ENCODE measurements at places on chromosomes 7 and 10. TPM values are rescaled to one million over a fixed set of nuclear protein-coding genes. Genes with fewer than 3 reads are reported as not detected.

The VSTM2A gene
- not detected for total RNA-seq

The EIF5AL1 gene
- total RNA-seq: 0.43 TPM

The HOXA3 gene
- total RNA-seq: 33.2 TPM

The SPDYE5 gene
- total RNA-seq: not detected

The SKIDA1 gene
- 0.52 TPM for total RNA-seq

DNA sequence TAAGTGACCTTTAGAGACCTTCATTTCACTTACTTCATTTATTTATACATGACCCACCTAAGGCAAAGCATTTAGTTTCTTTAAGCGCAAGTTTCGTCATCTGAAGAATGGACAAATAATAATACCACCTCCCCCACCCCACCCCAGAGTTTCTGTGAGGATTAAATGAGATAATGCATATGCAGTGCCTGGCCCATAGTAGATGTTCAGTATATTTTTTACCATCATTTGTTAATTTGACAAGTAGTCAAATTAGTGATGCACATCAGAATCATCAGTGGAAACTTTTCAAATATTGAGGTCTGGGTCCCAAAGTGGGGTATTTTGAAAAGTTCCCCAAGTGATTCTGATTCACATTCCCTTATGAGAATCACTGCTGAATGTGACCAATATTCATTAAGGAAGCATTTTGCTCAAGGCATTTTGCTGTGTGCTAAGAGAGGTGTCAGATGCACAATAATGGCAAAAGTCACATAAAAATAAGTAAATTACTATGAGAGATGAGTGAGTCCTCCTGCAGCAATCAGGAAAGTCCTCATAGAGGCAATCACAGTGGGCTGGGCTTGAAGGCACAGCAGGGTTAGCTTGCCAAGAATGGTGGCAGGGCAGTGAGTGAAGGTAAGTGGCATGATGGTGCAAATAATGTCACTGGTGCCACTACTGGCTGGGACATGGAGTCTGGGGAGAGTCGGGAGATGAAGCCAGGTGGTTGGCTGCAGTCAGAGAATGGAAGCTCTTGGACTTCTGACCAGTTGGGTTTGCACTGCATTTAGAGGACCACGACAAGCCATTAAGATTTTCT is 244.1 kb downstream of the PTEN start:
- no peak for DNase-seq

GRCh38 chr7:37394158-37394557 is 54.5 kb downstream of the ELMO1 start:
- no peak for DNase-seq

GRCh38 chr7:95772771-95773581 is 622 bp downstream of the DYNC1I1 start:
- DNase-seq: no peak

- no peak for DNase-seq
Observed at GRCh38 chr10:126734967-126735366, 64.5 kb upstream of the C10orf90 start.

- DNase-seq: no peak
Observed at GRCh38 chr7:3302681-3303320, 1.7 kb downstream of the SDK1 start.

- peak; percentile 56 for DNase-seq
Observed at GRCh38 chr10:69222157-69223027, 2.3 kb downstream of the HKDC1 start.

GRCh38 chr7:92691578-92691977 is 101.4 kb upstream of the FAM133B start:
- DNase-seq: no peak

GRCh38 chr10:26779176-26779860 is 81.4 kb downstream of the ABI1 start:
- no peak for DNase-seq

- DNase-seq: no peak
Observed at GRCh38 chr10:35561715-35562114, 43.4 kb upstream of the GJD4 start.

DNA sequence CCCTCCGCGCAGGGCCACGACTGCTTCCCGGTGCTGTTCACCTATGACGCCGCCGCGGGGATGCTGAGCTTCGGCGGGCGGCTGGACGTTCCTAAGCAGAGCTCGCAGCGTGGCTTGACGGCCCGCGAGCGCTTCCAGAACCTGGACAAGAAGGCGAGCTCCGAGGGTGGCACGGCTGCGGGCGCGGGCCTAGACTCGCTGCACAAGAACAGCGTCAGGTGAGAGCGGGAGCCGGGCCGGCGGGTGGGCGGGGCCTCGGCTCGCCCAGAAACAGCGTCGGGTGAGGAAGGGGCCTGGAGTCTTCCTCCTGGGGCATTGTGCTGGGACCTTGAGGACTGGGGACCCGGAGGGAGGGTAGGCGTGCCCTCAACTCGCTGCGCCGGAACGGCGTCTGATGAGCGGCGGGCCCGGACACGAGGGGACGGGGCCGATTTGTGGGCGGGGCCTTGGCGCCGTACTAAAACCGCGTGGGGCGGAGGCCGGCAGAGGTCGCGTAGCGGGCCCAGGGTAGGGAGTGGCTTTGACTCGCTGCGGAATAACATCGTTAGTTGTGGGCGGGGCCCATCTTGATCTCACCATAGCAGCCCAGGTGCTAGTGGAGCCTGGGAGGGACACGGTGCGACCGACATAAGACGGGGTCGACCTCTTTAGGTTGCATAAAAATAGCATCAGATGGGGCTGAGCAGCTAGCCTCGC is 15.6 kb downstream of the PDAP1 start:
- no peak for DNase-seq

GRCh38 chr7:24732646-24733413 is 24.4 kb downstream of the GSDME start:
- peak; percentile 52 for DNase-seq

DNA sequence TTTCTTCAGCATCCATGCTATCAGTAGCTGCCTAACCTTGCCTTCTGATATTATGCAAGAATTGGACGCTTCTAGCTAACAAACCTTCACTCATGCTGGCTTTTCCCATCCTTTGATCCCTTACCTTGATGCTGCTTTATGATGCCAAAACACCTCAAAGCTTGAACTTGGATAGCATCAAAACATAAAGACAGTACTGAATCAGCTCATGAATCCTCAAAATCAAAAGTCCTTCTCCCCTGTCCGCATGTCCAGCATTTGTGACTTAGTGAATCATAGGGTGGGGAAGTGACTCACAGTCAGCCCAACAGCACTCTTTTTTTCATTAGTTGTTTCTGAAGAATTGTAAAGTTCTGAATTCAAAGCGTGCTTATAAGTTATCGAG is 89.5 kb upstream of the PIK3CG start:
- DNase-seq: peak; percentile 66

GRCh38 chr10:88920986-88921593 is 31.5 kb downstream of the ACTA2 start:
- no peak for DNase-seq

DNA sequence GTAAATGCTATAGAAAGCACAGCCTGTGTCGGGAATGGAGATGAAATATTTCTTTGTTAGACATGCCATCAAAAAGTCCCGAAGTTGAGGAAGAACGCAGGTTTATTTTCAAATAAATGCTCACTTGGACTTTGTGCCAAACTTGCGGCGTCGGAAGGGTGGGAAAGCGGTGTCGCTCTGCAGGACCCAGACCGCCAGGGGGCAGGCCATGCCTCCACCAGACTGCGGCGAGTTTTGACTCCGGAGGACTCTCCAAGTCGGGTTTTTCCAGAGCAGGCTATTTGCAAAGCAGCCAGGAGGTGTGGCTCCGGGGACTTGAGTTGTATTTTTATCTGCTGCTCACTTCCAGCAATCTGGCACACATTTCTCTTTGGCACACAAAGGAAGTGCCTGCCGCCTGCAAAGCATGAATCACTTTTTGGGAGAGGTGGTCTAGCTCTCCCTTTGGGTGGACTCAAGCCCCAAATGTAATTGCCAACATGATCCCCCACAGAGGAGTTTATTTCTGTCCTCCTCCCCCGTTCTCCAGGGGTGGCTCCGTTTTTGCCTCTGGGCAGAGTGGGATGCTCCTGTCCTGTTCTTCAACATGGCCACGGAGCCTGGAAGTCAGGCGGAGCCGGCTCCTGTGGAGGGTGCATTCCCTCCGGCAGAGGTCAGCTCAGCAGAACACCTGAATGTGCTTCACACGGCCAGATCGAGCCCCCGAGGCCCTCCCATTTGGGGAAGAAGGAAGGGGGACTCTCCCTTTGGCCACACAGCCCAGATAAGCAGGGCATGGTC is 82.3 kb upstream of the GPR26 start:
- peak; percentile 13 for DNase-seq

DNA sequence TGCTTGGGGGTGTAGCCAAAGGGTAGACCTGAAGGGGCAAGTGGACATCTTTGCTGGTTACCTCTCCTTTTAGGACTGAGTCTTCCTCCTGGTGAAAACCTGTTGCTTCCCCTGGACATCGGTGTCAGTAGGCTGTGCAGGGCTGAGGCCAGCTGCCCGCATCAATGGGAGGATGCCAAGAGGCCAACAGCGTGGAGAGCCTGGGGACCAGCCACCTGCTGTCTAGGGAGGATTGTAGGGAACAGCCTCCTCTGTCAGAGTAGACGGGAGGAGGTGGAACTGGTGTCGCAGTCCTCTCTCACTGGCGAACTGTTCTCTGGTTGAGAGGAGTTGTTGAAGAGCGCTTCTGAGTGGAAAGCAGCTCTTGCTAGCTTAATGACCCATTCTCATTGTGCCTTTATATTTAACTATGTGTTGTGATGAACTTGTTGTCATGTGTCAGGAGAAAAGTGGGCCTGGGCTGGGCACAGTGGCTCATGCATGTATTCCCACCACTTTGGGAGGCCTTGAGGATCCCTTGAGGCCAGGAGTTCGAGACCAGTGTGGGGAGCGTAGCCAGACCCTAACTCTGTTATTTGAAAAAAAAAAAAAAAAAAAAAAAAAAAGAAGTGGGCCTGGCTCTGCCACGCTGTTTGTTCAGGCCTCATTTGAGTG is 1.8 kb downstream of the SUFU start:
- DNase-seq: no peak

DNA sequence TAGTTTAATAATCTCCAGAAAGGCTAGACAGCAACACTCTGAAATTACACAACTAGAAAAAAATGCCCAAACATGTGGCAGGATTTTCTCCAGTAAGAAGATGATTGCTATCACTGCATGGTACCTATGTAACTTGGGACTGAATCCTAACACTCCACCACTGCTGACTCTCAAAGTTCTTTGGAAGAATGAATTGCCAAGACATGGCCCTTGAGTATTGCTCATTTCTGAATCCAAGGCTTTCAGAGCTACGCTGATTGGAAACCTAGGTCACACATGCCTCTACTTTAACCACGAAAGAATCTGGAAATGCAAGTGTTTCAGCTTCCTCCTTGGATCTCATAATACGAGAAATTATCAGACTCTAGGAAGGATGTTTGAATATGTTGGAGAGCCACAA is 167.5 kb upstream of the CELF2 start:
- DNase-seq: no peak

DNA sequence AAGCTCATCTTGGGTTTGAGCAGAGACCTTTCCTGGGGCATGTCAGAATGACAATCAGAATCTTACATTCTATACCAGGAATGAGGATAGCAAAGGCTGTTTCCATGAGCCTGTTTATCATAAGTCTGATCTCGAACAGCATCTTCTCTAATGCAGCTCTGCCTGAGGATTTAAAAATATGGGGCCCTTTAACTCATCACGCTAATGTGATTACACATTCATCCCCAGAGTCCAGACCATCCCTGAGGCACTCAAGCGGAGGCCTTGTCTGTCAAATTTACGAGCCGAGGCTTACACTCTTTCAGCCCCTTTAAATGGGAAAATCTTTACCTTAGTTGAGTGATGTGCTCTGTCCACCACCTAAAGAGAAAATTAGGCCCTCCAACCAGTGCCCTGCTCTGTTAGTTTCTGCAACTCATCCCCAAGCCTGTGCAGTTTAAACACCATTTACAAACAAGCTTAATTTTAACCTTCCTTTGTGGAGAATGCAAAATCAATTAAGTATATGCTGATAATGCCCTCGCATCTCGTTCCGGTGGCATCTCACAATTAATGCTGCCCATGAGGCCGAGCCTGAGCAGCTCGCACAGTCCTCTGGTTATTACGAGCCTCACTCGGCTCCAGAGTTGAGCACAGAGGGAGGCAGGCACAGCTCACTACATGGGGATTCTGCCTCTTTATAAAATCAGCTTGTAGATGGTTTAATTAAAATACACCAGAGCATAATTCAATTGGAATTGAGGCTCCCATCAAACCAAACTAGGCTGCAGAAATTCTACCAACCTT is 16.0 kb downstream of the CHST15 start:
- no peak for DNase-seq

DNA sequence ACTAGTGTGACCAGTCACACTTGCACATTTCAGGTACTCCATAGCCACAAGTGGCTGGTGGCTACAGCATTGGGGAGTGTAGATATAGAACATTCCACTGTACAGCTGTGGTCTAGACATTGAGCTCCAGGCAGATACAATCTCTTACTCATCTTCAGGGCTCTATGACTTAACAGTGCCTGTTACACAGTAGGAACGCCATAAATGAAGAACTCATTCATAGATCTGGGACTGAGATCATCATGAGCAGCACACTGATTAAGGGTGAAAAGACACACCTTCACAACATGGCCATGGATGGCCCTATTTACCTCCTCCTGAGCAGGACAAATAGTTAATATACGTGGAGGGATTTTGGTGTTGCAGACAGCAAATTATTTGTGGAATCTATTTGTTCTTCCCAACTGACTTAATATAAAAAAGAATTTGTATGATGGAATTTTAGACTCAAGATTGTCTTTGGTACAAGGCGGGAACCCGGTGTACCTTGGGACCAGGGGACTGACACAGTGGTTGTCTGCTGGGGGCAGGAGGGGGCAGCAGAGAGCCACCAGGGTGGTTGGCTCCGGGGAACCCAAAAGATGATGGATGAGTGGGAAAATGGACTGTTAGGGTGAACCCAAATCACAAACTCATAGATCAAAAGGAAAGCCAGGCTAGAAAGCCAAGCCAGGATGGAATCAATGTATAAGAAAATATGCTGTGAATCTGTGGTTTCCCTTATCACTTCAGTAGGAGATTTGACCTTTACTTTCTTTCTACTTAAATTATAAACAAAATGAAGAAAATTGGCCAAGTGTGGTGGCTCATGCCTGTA is 24.3 kb upstream of the CPA2 start:
- DNase-seq: no peak

All from epithelial cell of proximal tubule (primary cell).